ENCODE measurements at places on chromosomes 4 and X. TPM values are rescaled to one million over a fixed set of nuclear protein-coding genes. Genes with fewer than 3 reads are reported as not detected.
A peak's percentile ranks its signal among the peaks of the same experiment; 100 is the strongest.

RP2 gene
- total RNA-seq: 7.2 TPM

ARSD gene
- total RNA-seq: 14.3 TPM

XAGE1B gene
- not detected for total RNA-seq

GYG2 gene
- total RNA-seq: 12.0 TPM

C4orf50 gene
- 0.05 TPM for total RNA-seq

CSAG3 gene
- total RNA-seq: not detected

OPRPN gene
- total RNA-seq: not detected

ARR3 gene
- total RNA-seq: not detected

POF1B gene
- not detected for total RNA-seq

TKTL1 gene
- total RNA-seq: 0.26 TPM

GAGE12J gene
- total RNA-seq: not detected

GABRG1 gene
- total RNA-seq: not detected

NAT8L gene
- 8.2 TPM for total RNA-seq

GSTCD gene
- total RNA-seq: 12.7 TPM

CXCR3 gene
- total RNA-seq: not detected

CTAG2 gene
- total RNA-seq: not detected

MGST2 gene
- total RNA-seq: 16.1 TPM

SPANXN3 gene
- not detected for total RNA-seq

GRCh38 chr4:142334931-142335330, 511.2 kb downstream of the INPP4B start:
- DNase-seq: peak; percentile 45

- no peak for DNase-seq
Measured at GRCh38 chr4:89574176-89574575, 262.8 kb downstream of the SNCA start.

- DNase-seq: no peak
Measured at GRCh38 chrX:44621078-44621477, 78.4 kb upstream of the FUNDC1 start.

DNA sequence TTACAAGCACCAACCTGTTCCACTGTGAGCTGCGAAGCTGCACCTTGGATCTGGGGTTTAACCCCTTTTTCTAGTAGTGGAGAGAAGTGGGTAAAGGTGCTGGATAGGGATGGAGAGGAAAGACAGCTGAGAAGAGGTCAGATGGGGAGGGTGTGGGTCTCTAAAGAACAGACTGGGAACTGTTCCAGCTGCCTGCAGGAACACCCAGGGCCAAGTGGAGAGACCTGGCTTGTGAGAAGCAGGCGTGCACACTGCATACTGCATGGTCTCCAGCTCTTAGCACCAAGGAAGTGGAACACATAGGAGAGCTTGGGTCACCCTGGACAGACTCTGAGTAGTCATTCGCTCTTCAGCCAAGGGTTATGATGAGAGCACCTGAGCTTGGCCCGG, 16.1 kb downstream of the BCOR start:
- DNase-seq: no peak

DNA sequence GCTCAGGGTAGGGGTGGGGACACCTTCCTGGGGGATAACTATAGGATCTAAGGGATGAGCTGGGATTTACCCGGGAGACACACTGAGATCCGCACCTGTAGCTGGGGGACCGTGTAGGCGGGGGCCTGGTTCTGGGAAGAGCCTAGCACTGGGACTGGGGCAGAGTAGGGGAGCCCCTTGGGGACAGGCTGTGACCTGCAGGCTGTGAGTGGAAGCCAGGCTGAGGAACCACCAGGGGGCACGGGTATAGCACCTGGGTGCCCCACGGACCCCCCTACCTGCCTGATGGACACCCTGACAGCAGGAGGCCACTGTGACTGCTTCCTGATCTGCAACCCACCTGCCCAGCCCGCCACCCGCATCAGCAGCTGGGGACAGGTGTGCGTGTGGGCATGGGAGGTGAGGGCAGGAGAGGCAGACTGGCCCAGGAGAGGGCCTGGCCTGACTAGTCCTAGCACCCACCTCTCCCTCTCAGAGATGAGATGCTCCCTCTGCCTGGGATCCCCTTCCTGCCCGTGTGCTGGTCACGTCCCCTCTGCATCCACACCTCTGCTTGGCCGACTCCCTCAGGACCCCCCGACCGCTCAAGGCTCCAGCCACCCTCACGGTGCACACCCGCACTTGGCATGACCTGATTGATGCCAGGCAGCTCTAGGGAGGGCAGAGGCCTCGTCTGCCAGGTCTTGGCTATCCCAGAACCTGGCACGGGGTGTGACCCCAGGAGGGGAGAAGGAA, 94.2 kb upstream of the NKX1-1 start:
- no peak for DNase-seq

DNA sequence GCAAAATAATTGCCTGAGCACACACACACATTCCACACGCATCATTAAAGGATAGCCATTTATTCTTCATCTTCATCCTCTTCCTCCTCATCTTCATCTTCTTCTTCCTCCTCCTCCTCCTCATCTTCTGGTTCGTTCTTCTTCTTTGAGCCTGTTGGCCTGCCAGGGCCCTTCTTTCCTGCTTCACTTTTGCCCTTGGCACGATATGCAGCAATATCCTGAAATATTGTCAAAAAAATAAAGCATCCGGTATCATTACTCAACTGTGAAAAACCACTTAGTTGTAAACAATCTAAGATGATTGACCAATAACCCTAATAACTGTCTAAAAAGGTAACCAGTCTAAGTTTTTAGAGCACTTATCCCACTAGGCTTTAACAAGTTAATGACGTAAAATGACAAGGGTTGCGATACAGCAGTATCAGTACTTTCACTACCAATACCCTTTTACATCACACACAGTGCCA, 2.1 kb downstream of the HMGB2 start:
- DNase-seq: peak; percentile 15

- DNase-seq: no peak
Measured at GRCh38 chr4:27775156-27775555, 914.5 kb downstream of the STIM2 start.

- DNase-seq: no peak
Measured at GRCh38 chr4:58809366-58809765, 1699.2 kb upstream of the IGFBP7 start.

DNA sequence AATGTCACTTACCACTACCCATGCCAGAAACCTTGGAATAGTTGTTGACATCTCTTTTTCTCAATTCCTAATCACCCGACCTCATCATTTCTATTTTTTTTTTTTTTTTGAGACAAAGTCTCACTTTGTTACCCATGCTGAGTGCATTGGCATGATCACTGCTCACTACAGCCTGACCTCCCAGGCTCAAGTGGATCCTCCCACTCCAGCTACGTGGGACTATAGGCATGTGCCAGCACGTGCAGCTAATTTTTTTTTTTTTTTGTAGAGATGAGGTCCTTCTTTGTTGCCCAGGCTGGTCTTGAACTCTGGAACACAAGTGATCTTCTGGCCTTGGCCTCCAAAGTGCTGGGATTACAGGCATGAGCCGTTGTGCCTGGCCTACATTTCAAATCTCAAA, 12.0 kb downstream of the KDM6A start:
- DNase-seq: no peak

GRCh38 chrX:7841084-7841805, 1.7 kb upstream of the VCX start:
- DNase-seq: no peak

DNA sequence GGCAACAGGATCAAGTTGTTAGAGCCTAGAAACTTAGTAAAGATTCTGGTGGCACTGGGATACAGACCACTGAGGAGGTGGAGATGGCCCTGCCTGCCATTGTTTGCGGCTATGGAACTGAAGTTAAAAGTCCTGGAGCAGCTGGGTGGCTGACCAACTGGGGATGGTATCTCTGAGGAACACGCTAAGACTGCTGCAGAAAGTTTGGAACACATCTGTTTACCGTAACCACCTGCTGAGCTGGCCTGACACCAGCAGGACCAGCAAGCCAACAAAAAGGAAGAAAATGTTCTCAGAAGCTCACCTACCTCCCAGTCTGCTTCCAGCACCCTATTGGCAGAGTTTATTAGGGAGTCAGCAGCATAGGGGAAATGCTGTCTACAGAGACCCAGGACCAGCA, 17.4 kb upstream of the PACRGL start:
- no peak for DNase-seq

DNA sequence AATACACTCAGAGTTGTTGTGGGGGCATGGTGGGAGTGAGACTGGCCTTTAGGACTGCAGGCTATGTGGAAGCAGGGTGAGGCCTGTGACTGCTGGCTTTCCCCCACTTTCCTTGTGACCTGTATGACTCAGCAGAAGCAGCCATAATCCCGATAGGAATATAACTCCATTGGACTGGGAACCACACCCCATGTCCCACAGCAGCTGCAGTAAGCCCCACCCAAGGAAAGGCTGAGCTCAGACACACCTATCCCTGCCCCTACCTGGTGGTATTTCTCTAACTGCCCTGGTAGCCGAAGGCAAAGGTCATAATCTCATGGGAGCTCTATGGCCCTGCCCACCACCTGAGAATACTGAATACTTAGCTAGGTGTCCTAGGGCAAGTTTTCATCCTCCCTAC, 169.3 kb downstream of the GC start:
- no peak for DNase-seq

GRCh38 chr4:80268936-80269335, 2.5 kb downstream of the FGF5 start:
- peak; percentile 30 for DNase-seq

DNA sequence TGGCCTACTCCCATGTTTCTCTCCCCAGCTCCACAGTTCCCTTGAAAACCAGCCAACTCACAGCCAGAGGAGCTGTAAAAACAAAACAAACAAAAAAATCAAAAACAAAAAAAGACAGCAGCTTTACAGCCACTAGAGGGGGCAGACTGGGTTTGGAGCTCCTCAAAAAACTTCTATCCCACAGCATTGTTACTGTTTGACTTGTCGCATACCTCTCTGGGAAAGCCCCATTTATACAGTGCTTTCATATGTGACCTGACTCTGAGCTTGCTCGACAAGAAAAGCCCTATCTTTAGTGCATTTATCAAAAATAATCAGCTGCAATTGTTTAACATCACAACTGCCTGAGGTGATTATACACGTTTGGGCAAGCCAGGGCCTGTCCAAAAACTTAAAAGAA, 21.6 kb downstream of the TSPAN6 start:
- DNase-seq: peak; percentile 62

DNA sequence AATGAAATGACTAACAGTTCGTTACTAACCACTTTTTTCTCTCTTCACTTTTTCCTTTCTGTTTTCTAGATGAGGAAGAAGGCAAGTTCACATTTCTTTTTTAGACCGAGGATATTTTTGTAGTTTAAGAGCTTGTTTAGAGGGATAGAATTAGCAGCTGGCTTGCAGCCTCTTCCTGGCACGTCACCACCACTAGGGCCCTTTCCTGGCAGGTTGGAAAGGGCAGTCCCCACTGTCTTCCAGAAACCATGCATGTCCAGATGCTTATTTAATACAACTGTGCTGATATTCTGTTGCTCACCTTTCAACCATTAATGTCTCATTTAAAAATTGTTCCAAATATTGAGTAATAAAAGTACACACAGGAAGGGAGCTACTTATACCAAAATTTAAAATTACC, 209.5 kb upstream of the PACRGL start:
- DNase-seq: peak; percentile 24

GRCh38 chrX:47228550-47229270, 4.1 kb upstream of the USP11 start:
- no peak for DNase-seq

- DNase-seq: no peak
Measured at GRCh38 chrX:112835019-112835418, 5.6 kb downstream of the AMOT start.

DNA sequence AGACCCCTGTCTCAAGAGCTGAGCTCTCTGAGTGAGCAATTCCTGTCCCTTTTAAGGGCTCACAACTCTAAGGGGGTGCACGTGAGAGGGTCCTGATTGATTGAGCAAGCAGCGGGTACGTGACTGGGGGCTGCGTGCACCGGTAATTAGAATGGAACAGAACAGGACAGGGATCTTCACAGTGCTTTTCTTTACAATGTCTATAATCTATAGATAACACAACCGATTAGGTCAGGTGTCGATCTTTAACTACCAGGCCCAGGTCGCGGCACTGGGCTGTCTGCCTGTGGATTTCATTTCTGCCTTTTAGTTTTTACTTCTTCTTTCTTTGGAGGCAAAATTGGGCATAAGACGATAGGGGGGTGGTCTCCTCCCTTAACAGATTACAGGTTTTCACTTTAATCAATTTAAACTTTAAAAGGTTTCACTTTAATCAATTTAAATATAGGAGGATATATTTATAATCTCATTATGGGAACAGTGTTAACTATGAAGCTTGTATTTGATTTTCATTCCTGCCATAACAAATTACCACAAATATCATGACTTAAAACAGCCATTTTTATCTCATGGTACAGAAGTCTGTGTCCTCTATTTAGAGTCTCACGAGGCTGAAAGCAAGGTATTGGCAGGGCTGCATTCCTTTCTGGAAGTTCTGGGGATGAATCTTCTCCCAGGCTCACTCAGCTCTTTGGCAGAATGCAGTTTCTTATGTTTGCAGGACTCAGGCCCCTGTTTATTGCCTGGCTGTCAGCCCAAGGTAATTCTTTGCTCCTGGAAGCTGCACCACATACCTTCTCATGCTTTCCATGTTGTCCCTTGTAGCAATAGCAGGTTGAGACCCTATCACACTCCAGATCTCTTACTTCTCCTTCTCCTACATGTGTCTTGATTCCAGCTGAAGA, 5.2 kb downstream of the SPATA4 start:
- no peak for DNase-seq

GRCh38 chr4:165379678-165380064, 863 bp downstream of the CPE start:
- no peak for DNase-seq

GRCh38 chr4:17554568-17554967, 22.4 kb upstream of the LAP3 start:
- no peak for DNase-seq

GRCh38 chr4:2246384-2247127, 4.6 kb upstream of the HAUS3 start:
- no peak for DNase-seq

DNA sequence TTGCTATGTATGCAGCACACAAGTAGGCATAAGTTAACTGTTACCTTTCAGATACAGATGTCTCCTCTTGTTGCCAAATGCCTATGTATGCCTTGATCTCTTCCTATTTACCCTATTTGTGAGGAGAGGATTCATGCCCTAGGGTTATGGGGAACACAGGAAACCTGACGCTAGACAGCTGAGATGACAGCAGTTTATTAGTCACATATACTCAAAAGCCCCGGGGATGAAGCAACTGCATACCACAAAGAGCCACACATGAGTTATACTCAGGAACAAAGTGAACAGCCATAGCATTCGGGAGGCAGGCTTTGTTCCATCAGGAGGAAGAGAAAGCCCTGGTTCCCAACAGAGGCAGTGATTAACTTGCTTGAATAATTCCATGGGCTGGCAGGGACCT, 1011.7 kb upstream of the PCDH7 start:
- DNase-seq: peak; percentile 92

DNA sequence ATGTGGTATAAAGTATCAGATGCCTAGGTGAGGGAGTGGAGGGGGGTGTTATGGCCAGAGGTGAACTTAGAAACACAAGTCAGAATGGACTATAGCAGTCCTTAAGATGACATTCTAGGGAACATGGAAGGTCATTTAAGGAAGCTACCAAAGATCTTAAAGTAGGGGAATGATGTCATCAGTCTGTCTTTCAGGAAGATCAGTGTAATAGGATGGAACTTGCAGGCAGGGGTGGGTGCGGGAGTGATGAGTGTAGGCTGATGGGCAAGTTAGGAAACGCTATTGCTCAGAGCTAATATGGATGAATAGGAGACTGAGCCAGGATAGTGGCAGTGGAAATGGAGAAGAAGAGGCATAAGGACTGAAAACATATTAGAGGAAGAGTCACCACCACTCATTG, 27.5 kb upstream of the CWH43 start:
- DNase-seq: no peak
